Femur (tissue), 1 donor: ENCODE measurements at places on chromosomes 2 and 18.
A peak's percentile ranks its signal among the peaks of the same experiment; 100 is the strongest.

GRCh38 chr2:228023619-228024018 is 152.2 kb downstream of the DAW1 start:
- DNase-seq = no peak

- no peak for DNase-seq
These were observed 49.7 kb upstream of the ST3GAL5 start for GRCh38 chr2:85938456-85938855.

- DNase-seq = no peak
These were observed 17.0 kb upstream of the STAT4 start for GRCh38 chr2:191167766-191168165.

- no peak for DNase-seq
These were observed 120.9 kb downstream of the CNTNAP5 start for GRCh38 chr2:124145982-124146381.

- peak; percentile 67 for DNase-seq
These were observed 263.7 kb downstream of the ATAD2B start for GRCh38 chr2:23662941-23663920.

DNA sequence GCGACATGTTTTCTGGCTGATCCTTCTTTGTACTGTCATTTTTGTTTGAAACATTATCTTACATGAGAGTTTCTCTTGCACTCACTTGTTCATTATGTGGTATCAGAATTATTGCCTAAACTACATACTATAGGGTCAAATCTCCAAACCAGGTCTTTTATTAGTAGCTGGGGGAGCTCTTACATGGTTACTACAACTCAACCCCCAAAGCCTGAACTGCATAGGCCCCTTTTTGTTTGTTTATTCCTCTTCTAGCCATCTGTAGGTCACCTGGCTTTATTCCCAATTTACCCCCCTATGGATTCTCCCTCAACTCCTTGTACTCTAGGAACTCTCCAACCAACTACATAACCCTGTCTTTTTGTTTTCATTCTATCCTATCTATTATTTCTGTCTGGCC is 46.7 kb downstream of the PUM2 start:
- DNase-seq = no peak

DNA sequence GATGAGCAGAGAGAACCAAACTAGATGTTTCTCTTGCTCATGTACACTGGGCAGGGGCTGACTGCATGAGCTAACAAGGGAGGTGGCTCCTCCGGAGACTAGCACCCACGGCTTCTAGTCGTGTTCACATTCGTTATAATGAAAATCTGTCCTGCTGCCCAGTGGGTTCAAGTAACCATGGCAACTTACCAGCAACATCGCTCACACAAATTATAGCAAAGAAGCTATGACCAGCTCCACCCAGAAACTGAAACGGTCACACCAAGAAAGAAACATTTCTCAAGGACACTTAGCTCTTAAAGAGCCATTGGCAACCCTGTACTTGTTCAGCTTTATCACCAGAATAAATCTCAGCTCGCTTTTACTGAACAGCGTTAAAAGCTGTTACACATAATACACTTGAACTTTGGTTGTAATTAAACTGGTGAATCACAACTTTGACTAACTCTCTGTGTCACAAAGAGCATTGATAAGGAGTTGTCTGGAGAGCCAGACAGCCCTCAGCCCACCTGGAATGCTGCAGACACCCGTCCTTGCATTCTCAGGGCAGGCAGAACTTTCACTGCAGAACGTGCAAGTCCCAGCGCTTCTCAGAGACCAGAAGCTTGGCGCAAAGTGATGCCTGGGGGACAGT is 141.2 kb downstream of the PID1 start:
- peak; percentile 47 for DNase-seq

DNA sequence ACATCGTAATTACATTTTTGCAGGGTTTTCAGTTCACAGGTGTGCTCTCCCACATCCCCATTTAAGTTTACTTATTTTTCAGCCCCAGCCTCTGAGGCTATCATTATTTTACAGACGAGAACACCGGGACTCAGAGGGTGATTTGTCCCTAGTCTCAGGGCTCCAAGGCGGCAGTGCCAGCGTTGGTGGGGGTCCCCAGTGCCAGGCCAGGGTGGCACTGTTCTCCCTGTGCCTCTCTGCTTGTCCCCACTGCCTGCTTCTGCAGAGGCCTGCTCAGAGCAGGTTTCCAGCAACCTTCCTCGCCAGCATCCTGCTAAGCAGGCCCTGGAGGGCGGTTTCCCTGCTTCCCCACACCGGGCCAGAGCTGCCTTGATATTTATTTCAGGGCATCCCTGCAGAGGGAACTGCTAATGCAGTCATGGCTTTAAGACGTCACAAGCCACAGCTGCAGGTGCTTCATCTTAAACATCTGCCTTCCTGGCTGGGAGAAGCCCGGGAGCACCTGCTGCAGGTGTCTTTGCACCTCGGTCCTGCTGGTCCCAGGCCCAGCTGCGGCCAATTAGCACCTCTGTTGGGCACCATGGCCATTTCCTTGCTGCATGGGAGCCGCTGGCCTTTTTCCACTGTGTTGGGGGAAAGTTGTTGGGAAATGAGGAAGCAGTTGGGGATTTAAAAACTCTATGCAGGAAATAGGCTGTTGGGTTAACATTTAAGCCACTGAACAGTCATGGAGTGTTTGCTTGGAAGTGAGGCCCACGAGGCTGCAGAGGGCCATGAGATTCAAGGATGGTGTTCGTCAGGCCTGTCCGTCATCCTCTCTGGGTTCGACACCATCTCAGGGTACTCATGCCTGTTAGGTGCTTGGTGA is 22.8 kb downstream of the HPCAL1 start:
- no peak for DNase-seq

DNA sequence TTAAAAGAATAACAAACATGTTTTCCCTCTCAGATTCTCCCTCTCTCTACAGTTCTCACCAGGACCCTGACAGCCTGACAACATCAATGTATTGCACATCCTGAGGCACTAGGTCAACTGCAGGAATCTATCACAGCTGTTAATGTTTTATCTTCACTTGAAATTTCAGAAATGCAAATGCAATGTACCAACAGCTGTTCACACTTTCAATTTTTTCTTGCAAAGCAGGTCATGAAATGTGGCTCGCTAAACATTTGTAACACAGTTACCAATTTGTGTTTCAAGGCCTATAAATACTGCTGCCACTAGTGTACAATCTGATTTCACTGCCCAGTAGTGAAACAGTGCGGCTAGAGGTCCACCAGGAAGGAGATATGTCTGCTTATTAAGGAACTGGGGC is 147.8 kb downstream of the EXOC6B start:
- DNase-seq = no peak

GRCh38 chr2:39858677-39859076 is 79.6 kb upstream of the THUMPD2 start:
- DNase-seq = no peak

DNA sequence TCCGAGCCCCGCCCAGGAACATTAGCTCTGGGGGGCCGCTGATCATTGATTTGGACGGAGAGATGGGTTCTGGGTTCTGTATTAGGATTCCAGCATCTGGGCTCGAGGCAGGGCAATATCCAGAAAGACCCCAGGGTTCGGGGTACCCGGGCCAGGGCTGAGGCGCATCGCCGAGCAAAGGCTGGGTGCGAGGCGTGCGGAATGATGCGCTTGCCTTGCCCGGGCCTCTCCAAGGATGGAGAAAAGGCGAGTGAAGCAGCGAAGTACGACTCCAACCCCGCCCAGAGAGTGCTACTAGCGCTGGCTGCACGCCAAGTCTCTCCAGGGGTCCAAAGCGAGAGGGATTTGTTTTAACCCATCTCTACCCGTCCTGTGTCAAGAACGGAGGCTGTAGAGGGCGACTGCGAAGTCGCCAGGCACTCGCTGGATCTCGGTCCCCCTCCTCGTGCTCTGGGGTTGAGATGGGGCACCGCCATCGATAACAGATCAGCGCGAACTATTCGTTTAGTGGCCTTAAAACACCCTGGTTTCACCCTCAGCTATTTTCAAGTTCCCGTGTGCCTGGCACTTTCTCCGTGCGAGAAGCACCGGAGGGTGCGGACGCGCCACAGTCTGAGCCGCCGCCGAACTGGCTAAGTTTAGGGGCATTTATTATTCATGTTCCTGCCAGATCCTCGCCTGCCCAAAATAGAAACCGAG is 1.9 kb downstream of the ADCYAP1 start:
- peak; percentile 21 for DNase-seq

DNA sequence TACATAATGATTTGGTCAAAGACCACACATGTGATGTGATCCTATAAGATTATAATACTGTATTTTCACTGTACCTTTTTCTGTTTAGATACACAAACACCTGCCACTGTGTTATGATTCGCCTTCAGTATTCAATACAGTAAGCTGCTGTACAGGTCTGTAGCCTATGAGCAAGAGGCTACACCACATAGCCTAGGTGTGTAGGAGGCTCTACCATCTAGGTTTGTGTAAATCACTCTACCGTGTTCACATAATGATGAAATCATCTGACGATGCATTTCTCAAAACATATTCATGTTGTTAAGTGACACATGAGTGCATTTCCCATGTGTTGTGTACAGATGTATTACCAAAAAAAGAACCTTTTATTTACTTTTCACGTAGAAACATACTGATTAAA is 74.5 kb downstream of the USP40 start:
- no peak for DNase-seq

DNA sequence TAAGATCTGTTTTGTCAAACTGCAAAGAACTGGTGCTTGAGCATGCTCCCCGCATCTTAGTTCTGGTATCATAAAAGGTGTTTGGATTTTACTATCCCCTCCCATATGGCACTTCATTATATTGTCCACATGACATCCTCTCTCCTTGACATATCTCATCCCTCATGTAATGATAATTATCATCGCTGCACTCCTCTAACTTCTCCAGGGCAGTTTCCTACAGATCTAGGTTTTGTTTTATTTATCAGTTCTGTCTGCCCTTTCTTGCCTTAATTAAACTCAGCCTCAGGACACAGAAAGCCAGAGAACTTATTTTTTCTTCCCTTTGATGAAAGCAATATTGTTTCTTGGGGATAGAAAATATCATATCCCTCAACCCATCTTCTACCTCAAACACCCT is 129.6 kb upstream of the DDX18 start:
- no peak for DNase-seq

- DNase-seq = no peak
These were observed 102.4 kb downstream of the VAPA start for GRCh38 chr18:10015941-10016819.

GRCh38 chr2:102929721-102930120 is 167.9 kb downstream of the TMEM182 start:
- no peak for DNase-seq

- no peak for DNase-seq
These were observed 29.1 kb upstream of the SLC16A14 start for GRCh38 chr2:230097841-230098240.

DNA sequence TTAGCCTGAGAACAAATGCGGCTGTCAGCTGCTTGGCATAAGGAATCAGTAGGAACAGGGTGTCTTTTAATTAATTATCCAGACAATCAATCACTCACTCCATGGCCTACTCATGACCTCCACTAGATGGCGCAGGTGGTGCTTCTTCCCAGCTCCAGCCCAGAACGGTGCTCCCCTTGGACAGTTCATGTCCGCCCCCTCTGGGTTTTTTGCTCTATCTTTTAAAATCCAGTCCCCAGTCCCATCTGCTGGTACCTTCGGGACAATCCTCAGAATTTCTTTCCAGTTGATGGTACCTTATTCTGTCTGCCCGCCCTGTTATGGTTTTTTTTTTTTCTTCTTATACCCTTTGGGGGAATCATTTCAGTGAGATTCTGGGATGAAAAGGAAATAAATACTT is 99.8 kb downstream of the CACNB4 start:
- DNase-seq = no peak

GRCh38 chr18:7579176-7579917 is 12.2 kb downstream of the PTPRM start:
- no peak for DNase-seq

DNA sequence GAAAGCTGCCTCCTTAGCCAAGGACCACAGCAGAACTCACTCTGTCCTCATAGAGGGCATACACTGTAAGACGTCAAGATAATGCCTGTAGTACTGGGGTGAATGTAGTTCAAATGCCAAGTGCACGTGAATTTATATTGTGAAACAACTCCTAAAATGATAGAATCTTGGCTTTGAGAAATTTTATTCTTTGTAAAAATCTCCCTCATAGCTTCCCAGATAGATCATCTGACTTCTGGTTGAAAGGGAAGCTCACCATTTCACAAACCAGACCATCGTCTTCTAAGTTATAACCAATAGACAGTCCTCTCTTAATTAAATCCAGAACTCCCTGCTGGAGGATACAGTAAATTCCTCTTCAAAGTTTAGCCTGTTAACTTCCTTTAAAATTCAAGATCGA is 110.9 kb upstream of the MSTN start:
- DNase-seq = no peak

GRCh38 chr2:36589230-36589630 is 8.7 kb downstream of the FEZ2 start:
- no peak for DNase-seq

GRCh38 chr2:16104315-16104948 is 164.1 kb downstream of the MYCN start:
- DNase-seq = no peak

DNA sequence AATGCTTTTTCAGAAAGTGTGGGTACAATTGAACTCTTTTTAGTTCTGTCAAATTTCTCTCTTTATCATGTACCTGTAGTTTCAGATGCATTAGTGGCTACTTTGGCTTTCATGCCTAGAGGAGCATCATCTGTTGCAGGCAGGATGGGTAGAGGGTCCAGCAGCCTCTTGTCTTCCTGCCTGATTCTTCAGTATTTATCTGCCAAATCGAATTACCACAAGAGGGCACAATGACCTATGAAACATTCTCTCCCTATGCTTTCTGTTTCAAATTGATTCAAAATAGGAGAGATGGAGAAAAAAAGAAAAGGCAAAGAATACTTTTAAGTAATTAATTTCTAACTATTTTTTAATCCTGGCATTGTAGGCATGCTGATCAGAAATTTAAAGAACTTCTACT is 477.2 kb downstream of the TRIB2 start:
- DNase-seq = no peak

DNA sequence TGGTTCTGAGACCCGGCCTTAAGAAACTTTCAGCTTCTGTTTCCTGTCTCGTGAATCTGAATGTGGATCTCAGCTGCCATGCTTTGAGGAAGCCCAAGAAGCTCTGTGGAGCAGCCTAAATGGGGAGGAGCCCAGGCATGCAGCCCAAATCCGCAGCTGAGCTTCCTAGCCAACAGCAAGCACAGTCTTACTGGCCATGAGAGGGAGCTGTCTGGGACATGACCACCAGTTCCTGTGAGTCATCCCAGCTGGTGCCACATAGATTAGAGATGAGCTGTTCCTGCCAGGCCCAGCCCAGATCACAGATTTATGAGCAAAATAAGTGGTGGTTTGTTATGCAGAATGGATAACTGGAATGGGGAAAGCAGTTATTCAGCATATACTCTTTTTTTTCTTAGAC is 224.4 kb upstream of the APCDD1 start:
- DNase-seq = no peak
